ENCODE measurements at places on chromosomes 2 and 18.
A peak's percentile ranks its signal among the peaks of the same experiment; 100 is the strongest.

GRCh38 chr2:188677142-188677541 is 297.0 kb upstream of the COL3A1 start:
- no peak for DNase-seq

GRCh38 chr18:43563780-43564179 is 286.5 kb upstream of the SYT4 start:
- DNase-seq, result peak; percentile 66

DNA sequence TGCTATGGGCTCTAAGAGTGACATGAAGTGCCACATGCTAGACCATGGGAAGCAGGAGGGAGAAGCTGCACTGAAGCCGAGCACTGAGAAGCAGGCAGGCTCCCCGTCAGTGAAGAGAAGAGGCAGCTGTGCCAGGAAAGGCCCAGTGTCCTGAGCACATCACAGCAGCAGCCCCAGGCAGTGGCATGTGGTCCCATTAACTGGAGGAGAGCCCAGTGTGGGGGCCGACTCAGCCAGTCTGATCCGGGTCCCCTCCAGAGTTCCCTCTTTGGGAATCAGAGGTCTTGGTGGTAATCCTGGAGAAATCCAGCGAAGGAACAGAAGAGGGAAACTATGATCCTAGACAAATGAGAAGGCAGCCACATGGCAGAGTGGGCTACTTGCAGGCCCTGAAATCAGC is 96.7 kb upstream of the ACAA2 start:
- DNase-seq, result no peak

- no peak for DNase-seq
Measured at GRCh38 chr2:29046321-29046720, 28.0 kb downstream of the PCARE start.
